ENCODE measurements at places on chromosomes 6 and 20. TPM values are rescaled to one million over a fixed set of nuclear protein-coding genes. Genes with fewer than 3 reads are reported as not detected.
A peak's percentile ranks its signal among the peaks of the same experiment; 100 is the strongest.

GRCh38 chr6:95917034-95917433 lies 98.7 kb upstream of the FUT9 start:
- no peak for DNase-seq

- DNase-seq, result no peak
These were observed 102.9 kb downstream of the EDN1 start for GRCh38 chr6:12393100-12393499.

DNA sequence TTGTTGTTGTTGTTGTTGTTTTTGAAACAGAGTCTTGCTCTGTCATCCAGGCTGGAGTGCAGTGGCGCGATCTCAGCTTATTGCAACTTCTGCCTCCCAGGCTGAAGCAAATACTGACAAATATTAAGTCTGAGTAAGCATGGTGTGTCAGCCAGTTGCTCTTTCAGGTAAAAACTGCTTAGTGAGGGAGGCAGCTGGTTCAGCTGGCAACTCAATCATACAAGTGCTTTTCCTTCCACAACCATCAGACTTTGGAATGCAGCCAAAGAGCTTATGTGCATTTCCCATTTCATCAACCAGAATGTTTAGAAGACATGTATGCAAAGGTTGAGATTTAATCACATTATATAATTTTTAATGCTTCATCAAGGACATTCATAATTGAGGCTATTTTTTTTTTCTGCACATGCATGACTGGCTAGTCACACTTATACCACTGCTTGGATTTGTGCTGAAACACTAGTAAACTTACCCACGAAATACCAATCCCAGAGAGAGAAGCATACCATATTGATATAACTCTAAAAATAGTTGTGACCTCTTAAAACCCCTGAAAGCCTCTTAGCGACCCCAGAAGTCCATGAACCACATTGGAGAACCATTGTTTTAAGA lies 56.0 kb downstream of the CLIC5 start:
- no peak for DNase-seq

DNA sequence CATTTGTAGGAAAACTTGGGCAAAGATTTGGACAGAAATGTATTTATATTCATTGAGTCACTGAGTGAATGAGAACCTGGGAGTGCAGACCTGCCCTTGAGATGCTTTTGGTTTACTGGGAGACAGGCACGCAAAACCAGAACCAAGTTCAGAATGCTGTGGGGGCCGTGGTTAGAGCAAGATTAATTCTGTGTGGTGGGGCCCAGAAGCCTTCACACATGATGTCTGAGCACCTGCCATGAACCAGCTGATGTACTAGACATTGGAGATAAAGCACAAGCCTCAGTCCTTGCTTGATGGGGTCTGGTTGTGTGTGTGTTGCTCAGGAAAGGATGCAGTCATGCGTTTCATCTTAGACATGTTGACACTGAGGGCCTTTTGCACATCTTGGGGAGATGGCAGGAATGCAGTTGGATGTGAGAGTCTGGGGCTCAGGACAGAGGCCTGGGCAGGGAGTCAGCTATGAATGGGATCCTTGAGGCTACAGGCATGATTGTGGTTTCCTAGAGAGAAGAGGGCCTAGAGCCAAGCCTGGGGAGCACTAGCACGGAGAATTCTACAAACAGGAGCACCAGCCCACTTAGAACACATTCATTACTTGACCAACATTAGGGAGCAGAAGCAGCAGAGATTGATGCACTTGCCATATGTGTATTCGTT lies 114.3 kb upstream of the TMEM181 start:
- DNase-seq, result no peak

DNA sequence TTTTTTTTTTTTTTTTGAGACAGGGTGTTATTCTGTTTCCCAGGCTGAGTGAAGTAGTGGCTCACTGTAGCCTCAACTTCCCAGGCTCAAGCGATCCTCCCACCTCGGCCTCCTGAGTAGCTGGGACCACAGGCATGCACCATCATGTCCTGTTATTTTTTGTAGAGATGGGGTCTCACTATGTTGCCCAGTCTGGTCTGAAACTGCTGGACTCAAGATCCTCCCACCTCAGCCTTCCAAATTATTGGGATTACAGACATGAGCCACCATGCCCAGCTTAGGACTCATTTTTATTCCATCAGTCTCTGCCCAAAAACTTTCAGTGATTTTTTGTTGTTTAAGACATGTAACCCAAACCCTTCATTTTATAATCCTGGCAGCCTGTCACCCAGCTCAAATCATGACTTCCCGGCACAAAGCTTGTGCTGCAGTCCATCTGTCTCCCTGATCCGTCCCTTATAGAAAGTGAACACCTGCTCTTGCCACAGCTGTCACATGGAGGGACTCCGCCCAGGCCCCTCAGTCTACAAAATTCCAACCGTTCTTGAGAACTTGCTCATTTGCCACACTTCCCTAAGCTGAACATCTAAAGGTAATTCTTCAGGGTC lies 183.9 kb upstream of the JARID2 start:
- DNase-seq, result no peak

DNA sequence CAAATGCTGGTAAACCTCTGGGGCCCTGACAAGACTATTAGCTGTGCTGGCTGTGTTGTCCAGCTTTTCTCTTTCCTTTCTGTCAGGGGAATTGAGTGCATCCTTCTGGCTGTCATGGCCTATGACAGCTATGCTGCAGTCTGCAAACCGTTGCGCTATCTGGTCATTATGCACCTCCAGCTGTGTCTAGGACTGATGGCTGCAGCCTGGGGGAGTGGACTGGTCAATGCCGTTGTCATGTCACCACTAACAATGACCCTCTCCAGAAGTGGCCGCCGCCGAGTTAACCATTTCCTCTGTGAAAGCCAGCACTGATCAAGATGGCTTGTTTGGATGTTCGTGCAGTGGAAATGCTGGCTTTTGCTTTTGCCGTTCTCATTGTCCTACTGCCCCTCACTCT lies 20.3 kb downstream of the OR2B6 start:
- no peak for DNase-seq

DNA sequence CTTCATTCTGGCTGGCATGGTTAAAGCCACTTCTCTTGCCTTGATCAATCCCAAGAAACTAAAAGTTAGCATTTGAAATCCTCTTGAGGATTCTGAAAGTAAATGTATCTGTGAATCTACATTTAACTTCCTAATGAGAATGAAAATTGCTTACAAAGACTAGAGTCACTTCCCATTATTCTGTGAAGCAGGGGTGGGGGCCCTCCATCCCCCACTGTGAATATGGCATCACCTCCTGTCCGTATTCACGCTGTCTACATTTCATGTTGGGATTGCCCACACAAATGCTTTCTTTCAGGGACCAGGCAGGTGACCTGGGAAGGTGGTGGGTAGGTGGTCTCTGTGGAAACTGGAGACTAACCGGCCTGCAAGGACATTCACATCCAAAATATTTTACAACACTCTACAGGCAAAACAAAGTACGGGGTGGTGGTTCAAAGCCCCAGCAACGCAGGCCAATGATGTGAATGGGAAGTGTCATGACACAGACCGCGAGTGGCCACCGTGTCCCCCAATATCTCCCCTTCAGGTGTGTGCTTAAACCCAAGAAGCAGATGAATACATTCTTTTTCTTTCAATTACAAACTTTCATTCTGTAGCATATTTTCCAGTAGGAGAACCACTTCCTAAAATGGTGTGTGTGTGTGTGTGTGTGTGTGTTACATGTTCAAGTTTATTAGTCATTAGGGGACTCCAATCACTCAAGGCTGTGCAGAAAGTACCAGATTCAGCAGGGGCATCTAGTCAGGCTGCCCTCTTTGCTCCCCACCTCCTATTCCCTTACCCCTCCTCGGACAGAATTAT lies 132.2 kb downstream of the PRND start:
- DNase-seq, result no peak

DNA sequence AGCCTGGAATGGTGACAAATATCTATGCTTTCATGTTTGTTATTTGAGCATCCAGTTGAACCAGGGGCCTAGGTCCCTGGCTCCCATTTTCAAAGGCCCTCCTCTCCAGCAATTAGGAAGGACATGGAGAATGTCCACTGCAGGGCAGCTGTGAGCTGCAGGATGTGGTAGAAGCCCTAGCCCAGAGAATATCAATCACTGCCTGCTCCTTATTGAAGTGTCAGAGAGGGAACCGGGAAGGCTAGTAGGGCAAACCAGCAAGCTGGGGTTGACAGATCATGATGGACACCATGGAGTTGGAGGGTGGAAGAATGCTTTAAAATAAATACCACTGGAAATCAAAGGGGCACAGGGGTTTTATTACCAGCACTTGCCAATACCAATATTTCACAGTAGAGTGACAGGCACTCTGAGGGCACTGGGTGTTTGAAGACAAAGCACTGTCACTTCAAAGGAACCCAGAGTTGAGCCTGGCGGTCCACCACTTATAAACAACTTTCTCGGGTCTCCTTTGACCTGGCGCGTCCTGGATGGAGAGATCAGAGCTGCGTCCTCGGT lies 47.7 kb downstream of the ZNF831 start:
- DNase-seq, result no peak

- DNase-seq, result peak; percentile 21
These were observed 50.8 kb upstream of the SMLR1 start for GRCh38 chr6:130776287-130776925.

DNA sequence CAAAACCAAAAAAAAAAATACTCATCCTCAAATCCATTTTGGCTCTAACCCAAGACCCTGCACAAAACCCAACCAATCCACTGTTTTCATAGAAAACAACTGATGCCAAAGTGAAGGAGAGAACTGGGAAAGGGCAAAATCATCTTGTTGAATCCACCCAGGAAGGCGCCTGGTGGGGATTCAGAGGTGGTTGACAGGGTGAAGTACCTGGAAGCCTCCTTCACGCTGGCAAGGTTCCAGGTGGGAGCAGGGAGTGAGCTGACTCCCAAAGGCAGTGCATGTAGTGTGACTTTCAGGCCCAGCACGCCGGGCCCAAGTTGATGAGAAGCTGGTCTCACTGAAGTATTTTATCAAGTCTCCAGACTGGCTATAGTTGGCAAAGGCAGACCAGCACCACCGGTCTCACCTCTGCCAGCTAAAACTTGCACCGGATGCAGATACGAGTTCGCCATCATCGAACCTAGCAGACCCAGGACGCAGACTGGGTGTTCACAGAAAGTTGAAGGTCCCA lies 16.5 kb downstream of the PPP1R10 start:
- DNase-seq, result no peak

- no peak for DNase-seq
These were observed 36.1 kb downstream of the PHF20 start for GRCh38 chr20:35807877-35808276.

DNA sequence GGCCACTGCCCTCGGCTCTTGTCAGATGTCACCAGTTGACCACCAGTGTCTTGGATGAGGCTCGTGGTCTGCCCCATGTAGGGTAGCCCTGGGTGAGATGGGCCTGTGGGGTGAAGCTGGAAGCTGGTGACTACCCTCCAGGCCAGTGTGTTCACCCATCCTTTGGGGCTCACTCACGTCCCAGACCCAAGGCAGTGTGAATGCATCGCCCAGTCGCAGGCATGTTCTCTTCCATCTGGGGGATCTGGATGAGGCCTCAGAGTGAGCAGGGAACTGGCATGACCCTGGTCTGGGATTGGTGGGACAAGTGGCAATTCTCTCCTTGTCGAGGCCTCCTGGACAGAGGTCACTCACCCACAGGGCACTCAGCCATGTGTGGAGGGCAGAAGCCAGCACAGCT lies 120.1 kb upstream of the PHACTR3 start:
- no peak for DNase-seq

DNA sequence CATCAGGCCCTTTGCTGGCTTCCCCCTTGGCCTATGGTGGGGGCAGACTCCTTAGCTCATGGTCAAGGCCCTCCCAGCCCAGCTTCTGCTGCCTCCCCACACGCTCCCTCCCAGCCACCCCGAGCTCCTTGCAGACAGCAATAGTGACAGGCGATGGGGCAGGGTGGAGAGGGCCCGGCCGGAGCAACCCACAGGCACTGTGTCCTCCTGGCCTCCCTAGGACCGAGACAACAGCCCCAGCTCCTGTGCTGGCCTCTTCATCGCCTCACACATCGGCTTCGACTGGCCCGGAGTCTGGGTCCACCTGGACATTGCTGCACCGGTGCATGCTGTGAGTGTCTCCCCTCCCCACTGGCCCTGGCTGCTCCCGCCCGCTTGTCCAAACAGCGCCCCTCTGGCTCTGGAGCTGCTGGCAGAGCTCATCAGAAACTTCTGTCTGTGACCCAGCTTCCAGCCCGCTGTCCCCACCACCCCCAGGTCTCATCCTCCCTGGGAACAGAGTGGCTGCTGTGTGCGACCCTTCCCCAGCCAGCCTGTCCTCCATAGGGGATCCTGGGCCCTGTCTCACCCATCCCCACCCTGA lies 21.8 kb downstream of the NPEPL1 start:
- no peak for DNase-seq

GPRC6A gene
- polyA plus RNA-seq, result not detected

OPRM1 gene
- polyA plus RNA-seq, result not detected

HLA-DRB5 gene
- polyA plus RNA-seq, result 3.0 TPM

TNF gene
- polyA plus RNA-seq, result 2.1 TPM

TRIM40 gene
- not detected for polyA plus RNA-seq

Measured in immature natural killer cell (primary cell).